ENCODE measurements at places on chromosomes 5 and 9. TPM values are rescaled to one million over a fixed set of nuclear protein-coding genes. Genes with fewer than 3 reads are reported as not detected.

Gene IRGM
- total RNA-seq, result not detected

Gene OR5C1
- not detected for total RNA-seq

Gene OTP
- total RNA-seq, result not detected

Gene CSF2
- not detected for total RNA-seq

Gene ENTPD2
- 1.4 TPM for total RNA-seq

Gene SYK
- total RNA-seq, result 31.0 TPM

Gene PKD2L2
- not detected for total RNA-seq

Gene ANKRD20A1
- total RNA-seq, result not detected

Gene RANBP3L
- not detected for total RNA-seq

Gene FAXDC2
- total RNA-seq, result 5.8 TPM

Gene SUSD3
- not detected for total RNA-seq

Gene ARID3C
- total RNA-seq, result not detected

Gene SPINK13
- not detected for total RNA-seq

Measured in airway epithelial cell (primary cell).